ENCODE measurements at places on chromosomes 5 and 9.
A peak's percentile ranks its signal among the peaks of the same experiment; 100 is the strongest.

GRCh38 chr5:137126829-137127228 is 372.3 kb downstream of the SPOCK1 start:
- no peak for DNase-seq

- no peak for DNase-seq
These were observed 74.7 kb downstream of the LNPEP start for GRCh38 chr5:97010606-97011005.

DNA sequence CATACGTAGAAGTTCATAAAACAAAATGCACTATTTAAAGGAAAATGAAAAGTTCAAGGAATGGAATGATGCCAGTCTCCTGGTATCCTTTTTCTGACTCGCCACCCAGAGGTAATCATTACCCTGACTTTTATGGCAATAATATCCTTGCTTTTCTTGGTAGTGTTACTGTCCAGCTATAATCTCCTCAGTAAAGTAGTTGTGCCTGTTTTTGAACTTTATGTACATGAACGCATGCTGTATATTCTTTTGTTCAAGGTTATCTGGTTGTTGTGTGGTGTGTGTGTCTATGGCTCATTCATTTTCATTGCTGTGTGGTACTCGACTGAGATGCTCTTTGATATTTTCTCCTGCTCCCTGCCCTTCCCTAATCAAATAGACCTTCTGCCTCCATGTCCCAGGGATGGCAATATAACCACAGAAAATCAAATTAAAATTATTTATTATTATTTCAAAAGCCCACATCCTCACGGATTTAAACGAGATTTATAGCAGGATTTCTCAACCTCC is 29.2 kb upstream of the FBP1 start:
- DNase-seq = no peak

DNA sequence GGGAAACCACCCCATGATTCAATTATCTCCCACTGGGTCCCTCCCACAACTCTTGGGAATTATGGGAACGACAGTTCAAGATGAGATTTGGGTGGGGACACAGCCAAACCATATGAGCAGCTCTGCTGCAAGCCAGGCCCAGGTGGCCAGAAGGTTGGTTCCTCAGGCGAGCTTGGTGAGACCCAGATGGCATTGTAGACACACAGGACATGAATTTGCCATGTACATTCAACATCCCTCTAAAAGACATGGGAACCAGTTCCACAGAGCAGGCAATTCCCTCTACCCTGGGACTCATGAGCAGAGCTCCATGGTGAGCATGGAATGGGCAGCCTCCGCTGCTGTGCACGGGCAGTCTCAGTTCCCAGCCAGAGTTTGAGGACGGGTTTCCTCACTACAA is 53.3 kb downstream of the NSUN2 start:
- DNase-seq = no peak

DNA sequence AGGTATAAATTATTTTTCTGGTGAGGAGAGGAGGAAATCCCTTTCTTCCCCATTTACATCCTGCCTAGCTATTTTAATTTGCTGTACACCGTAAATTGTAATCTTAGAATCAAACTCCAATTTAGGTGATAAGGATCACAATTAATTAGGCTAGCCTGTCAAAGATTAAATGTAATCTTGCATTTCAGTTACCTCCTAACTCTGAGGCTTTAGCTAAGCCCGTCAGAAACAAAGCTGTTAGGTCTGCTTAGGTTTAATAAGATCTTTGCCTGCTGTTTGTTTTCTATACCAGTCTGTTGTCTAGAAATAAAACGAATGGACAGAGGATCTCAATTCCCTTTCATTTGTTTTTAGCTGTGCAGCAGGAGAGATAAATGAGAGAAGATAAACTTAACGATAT is 51.5 kb downstream of the PIK3R1 start:
- no peak for DNase-seq

DNA sequence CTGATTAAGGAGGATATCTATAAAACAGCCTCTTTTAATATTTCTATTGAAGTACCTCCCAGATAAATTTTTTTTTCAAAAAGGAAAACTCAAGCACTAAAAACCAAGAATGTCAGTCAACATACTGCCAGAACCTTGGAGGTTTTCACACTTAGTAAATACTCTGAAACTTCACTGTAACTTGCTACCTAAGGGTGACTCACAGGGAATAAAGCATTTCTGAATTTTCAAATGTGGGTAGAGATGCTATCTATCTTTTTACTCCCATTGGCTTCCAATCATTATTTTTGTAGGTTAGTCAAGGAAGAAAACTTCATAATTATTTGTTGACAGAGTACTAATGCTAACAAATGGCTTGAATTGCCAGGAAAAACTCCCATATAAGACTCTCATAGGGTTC is 46.1 kb downstream of the SLC25A46 start:
- no peak for DNase-seq

DNA sequence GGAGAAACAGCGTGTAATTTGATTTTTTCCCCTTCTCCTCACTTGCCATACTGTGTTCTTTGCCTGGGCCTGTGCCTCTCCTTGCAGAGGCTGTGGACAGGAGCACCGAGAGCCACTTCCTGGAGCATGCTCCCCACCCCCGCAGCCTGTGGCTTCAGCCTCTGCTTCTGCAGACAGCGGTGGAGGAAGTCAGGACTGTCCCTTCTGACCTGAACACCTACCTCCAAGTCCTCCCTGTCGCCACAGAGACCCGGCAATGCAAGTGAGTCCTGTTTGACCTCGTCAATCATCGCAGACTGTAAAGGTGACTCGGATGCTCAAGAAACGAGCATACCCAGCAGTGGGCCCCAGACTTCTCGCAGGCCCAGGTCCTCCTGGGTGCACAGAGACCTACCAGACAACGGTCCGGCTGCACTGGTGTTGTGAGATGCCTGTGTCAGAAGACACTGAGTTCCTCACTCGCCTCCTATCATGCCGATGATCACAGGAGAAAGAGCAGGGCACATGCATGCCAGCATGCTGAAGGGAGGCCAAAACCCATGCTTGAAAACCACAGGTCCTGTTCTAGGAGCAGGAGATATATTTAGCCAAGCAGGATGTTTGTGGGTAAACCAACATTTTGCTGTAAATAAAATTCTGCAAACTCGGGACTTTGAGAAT is 198.8 kb downstream of the AUH start:
- DNase-seq = no peak

DNA sequence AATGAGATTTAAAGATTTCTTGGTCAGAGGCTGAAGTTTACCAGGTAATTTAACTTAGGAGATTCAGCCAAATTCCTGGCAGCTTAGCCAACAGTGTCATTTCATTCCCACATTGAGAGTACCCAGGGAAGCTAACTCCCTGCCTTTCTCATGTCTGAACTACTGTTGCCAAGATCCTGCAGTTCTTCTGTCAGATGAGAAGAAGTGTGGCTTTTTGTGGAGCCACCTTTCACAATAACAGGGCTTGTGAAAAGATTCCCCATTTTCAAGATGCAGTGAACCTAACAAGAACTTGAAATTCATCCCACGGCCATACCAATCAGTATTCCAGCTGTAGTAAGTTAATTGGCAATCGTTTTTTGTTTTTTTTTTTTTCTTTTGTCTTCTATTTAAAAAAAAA is 176.4 kb downstream of the XRCC4 start:
- DNase-seq = no peak

DNA sequence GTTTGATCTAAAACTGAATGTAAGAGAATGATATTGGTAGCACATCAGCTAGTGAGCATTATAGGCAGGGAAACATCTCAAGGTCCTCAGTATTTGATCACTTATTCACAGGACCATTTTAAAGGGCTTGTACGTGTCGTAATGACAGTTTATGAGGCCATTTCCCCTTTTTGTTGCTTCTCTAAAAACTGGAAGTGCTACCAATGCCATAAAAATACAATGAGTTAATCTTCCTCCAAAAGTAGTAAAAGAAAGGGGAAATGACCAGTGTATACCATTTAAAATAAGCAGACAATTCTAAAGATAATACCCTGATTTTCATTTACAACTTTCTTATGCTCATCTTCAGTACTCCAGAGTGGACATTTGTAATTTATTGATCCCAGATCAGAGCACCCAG is 285.8 kb upstream of the PCSK5 start:
- DNase-seq = no peak

DNA sequence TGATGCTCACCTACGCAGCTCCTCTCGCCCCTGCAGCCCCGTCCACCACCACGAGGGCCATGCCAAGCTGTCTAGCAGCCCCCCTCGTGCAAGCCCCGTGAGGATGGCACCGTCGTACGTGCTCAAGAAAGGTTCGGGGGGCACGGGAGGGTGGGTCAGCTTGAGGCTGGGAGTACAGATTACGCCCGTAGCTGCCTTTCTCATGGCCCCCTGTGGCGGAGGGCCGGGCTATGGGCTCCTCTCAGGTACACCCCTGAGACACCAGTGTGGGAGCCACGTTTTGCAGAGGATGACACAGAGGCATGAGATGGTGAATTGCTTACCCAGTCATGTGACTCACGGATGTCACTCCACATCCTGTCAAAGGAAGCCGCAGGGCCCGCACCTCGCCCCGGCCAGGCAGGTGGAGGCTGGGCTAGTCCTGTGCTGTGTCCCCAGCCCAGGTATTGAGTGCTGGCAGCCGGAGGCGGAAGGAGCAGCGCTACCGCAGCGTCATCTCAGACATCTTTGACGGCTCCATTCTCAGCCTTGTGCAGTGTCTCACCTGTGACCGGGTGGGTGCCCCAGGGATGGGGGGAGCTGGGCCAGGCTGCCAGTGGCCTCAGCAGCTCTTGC is 33.7 kb downstream of the USP20 start:
- DNase-seq = no peak

DNA sequence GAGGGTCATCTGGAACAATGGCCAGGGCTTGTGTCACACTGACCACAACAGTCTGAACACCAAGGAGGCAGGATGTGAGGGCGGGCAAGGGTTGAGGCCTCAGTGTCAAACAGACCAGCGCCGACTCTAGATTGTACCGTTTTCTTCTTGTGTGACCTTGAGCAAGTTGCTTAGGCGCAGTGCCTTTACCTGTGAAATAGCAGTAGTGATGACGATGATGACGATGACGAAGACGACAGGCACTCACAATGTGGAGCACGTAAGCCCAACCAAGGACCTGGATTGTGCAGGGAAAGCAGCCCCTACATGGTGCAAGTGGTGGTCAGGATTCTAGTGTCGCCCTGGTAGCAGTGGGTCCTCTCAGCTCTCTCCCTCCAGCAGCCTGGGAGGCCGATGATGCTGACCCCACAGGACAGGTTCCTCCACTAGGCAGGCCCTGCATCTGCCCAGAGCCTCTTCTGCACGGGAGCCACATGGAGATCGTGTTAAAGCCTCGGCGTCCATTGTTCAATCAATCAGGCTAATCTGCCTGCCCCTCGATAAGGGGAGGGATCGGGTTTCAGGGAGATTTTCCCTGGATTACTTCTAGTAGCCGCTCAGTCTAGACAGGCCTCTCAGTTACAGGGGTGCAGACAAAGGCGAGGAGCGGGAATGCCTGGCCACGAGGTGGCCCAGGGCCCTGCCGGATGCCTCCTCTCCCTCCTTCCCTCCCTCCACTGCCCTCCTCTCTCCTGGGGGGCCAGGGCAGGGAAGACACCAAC is 91.7 kb downstream of the MACROH2A1 start:
- no peak for DNase-seq

DNA sequence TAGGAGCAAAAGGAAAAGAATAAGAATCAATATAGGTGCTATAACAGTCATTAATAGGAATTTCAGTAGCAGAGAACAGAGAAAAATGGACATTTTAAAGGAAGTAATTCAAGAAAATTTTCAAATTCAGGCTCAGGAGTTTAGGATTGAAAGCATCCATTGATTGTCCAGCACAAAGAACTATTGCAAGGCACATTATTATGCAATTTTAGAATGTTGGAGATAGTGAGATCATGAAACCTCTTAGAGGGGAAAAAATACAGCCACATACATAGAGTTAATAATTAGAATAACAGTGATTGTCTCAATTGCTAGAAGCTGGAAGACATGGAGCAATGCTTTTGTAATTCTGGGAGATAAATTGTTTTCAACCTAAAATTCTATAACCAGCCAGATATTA is 31.5 kb downstream of the CNTLN start:
- no peak for DNase-seq

DNA sequence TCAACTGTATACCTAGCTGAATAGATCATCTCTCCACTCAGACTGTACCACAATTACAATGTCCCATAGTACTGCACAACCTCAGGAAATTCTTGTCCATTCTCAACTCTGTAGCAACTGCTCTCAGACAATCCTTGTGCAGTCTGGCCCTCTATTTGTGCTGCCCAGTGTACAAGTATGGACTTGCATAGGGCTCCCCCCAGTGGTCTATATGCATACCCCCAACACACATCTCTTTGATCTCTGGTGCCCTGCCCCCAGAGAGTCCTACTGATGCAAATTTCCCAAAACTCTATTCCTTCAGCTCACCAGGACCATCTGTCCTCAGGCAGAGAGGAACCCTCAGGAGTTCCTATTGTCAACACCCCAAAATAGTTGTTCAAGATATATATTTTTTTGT is 205.3 kb downstream of the SLCO4C1 start:
- DNase-seq = no peak

DNA sequence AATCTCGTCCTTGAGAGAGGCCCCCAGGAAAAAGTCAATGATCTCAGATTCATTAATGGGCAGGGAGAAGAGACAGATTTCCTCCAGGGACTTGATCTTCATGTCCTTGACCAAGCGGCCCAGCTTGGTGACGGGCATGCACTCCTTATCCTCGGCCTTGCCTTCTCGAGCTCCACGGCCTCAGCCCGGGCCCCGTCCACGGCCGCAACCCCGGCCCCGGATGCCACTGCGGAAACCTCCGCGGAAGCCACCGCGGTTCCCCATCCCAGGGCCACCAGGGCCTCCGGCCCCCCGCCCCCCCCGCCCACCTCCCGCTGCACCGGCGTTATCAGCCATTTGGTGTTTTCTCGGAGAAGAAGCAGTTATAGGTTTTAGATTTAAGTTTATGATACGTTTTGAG is 18.3 kb downstream of the INVS start:
- DNase-seq = no peak

GRCh38 chr5:77431286-77431685 is 60.8 kb downstream of the WDR41 start:
- peak; percentile 59 for DNase-seq

DNA sequence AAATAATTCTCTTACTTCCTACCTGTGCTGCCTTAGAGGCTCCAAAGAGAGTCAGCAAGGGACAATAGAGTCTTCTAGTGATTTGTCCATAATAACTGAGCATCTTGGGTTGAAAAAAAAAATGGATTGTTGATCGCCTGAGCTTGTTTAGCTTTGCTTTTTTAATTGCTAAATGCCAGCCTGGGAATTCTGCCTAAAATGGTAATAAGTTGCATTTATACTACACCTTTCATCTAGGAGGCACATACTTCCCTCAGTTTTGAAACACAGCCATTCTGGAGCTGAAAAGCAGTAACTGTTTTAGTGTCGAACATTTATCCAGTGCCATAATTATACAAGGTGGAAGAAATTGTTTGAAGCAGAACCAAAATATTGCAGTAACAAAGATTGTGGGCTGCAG is 421.3 kb downstream of the CAAP1 start:
- DNase-seq = no peak

Measured in AG09309 (cell line).